ENCODE measurements at places on chromosomes 2 and 18.
A peak's percentile ranks its signal among the peaks of the same experiment; 100 is the strongest.

DNA sequence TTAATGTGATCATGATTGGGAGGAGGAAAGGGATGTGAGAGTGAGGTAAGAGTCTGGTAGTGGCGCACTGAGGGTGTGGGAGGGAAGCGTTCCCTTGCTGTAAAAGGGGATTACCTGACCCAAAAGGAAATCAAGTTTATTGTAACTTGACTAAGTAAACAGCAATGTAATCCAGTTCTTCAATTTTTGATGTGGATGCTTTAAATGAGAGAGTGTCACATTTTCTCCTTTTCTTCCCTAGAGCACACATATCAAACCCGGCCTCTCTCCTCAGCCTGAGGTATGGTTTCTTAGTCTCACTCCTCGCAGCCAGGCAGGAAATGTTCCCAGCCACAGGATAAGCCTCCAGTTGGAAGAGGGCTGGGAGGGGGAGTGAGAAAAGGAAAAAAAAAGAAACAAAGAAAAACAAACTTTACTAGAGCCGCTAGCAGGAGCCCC, 688 bp upstream of the ARHGAP28 start:
- peak; percentile 32 for DNase-seq

GRCh38 chr2:128276878-128277675, 41.6 kb downstream of the HS6ST1 start:
- no peak for DNase-seq

DNA sequence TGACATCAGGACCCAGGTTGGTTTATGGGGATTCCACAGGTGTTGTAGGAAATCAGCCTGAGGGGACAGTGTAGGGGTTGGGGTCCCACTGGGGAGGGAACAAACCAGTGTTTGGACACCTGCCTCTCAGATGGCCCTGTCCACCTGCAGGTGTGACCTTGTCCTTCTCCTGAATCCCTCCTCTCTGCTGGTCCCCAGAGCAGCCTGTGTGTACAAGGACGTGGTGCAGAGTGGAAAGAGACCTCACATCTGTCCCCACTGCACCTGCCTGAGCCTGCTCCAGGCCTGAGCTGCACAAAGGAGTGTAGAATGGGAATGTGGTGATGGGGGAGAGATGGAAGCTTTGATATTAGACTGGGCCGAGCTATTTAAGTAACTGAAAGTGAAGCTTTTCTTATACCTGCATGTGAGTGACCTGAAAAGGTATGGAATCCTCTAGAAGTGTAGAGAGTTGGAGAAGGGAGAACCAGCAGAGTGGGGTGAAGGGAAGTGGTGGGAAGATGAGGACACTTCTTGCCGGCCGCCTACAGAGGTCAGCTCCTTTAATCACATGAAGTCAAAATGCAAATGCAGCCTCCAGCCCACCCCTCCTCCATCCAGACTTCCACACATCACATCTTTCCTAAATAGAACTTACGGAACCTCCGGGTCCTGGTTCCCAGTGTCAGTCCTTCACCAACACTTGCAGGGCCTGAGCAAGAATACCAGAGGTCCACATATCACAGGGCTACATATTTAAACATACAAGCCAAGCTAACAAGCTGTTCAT, 89.3 kb upstream of the SMAD2 start:
- DNase-seq, result no peak

GRCh38 chr2:205424326-205424725, 258.0 kb upstream of the NRP2 start:
- no peak for DNase-seq

GRCh38 chr2:10911291-10912075, at the start of gene KCNF1:
KCNF1 (plus strand) TSS chr2:10911934; CDS start chr2:10912427, 493 bp downstream.
- no peak for DNase-seq

- DNase-seq, result no peak
Observed at GRCh38 chr2:240983361-240983995, 14.9 kb upstream of the SNED1 start.

GRCh38 chr2:44498551-44498950, 136.8 kb downstream of the CAMKMT start:
- no peak for DNase-seq

DNA sequence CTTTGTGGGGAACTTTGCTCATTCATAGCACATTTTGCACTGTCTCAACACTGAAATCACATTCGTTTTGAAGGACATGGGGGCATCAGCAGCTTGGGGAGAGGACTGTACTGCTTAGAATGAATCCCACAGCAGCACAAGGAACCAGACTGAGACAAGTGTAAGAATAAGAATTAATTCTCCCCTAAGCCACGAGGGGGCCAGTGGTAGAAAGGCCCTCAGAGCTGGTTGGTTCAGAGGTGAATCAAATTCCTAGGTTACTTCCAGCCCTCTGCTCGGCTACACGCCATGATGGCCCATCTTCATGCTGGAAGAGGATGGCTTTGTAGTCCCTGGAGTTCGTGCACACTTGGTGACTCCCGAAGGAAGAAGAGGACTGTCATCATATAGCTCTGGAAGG, 12.0 kb upstream of the MC5R start:
- DNase-seq, result no peak

- DNase-seq, result no peak
Observed at GRCh38 chr2:110748489-110748867, 16.1 kb downstream of the ACOXL start.

- no peak for DNase-seq
Observed at GRCh38 chr2:85831735-85832134, 57.1 kb downstream of the ST3GAL5 start.

- DNase-seq, result no peak
Observed at GRCh38 chr2:152099367-152100050, 665 bp upstream of the CACNB4 start.

DNA sequence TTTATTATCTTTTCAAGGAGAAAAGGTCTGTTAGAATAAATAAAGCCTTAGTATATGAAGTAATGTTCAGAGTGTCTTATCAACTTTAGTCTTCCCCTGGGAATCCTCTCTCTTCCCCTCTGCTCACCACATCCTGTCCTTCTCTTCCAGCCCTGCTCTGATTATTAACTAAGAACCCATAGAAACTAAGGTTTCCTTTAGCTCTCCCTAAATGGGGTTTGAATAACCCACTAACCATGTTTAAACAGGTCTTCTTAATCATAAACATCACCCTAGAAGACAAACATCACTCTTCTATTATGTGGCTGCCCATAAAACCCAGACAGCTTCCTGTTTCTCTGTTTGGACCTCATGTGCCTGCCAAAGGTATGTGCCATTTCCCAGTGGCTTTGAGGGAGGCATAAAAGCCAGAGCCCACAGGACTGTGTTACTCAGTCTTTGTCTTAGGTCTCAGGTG, 50.1 kb downstream of the SLC14A1 start:
- no peak for DNase-seq

DNA sequence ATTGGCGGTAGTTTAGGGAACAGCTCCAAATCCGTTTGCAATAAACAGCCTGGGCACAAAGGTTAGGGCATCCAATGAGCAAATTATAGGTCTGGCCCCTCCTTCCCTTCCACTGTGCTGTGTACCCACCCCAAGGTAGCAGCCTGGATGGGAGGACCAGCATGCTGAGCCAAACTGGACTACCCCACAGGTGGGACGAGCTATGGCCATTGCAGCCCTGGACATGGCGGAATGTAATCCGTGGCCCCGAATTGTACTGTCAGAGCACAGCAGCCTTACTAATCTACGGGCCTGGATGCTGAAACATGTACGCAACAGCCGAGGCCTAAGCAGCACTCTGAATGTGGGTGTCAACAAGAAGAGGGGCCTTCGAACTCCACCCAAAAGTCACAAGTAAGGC, 6.7 kb downstream of the AGBL5 start:
- DNase-seq, result no peak

DNA sequence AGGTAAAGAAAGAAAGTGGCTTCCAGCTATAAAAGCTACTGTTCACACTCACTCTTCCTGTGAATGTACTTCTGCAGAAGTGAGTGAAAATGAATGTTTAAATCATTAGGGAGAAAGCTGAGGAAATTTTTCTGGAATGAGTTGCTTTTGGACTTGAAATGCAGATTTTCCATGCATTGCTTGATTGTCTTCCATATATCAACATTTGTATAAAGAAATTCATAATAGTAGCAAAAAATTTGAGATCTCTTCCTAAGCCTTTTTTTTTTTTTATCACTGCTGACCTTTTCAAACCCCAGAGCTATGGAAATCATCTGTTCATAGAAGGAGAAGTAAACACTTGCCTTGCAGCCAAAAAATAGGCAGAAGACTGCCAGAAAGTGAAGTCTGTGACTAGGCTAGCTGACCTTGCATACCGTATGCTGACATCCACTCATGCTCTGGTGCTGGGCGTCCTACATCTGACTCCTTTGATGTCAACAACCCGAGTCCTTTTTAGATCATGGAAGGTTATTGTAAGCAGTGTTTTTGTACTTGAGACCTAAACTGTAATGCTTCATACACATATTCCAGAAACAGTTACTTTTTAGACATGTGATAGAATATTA, 154.5 kb upstream of the RASGRP3 start:
- DNase-seq, result no peak

- DNase-seq, result no peak
Observed at GRCh38 chr18:3283253-3283863, 21.4 kb downstream of the MYL12B start.

- no peak for DNase-seq
Observed at GRCh38 chr2:178845566-178846457, 38.6 kb upstream of the TTN start.

DNA sequence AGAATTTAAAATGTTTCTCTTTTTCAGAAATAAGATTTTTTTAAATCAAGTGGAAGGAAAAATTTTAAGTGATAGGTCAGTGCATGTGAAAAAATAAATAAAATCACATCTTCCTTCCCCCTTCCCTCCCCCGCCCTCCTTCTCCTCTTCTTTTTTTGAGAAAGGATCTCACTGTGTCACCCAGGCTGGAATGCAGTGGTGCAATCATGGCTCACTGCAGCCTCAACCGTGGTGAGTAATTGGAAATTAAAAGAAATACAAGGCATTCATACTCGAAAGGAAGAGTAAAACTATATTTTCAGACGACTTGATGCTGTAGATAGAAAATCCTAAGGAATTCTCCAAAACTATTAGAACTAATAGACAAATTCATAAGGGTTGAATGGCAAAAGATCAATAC, 16.9 kb upstream of the CRACDL start:
- peak; percentile 68 for DNase-seq

DNA sequence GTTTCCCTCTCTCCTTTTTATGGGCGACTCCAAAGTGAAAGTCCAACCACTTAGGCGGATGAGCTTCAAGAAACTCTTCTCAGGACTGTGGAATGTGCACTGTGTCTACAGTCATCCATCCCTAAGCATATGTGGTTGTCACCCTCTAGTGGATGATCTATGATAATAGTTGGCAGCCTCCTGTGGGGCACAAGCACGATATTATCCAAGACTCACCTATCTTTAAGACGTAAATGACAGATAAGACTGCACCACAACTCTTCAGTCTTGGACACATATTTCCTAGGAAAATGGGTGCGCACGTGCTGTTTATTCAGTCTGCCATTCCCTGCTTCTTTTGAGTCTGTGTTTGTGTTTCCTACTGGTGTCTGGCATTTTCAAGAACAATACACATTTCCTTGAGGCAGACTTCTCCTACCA, 145.5 kb upstream of the CTAGE1 start:
- DNase-seq, result peak; percentile 74

GRCh38 chr18:607930-608329, 11.1 kb downstream of the CLUL1 start:
- no peak for DNase-seq

GRCh38 chr2:35963824-35964223, 391.8 kb upstream of the CRIM1 start:
- DNase-seq, result no peak

- DNase-seq, result no peak
Observed at GRCh38 chr2:144430722-144431391, 89.1 kb downstream of the ZEB2 start.

- no peak for DNase-seq
Observed at GRCh38 chr2:237877576-237878307, 18.3 kb downstream of the RAMP1 start.

DNA sequence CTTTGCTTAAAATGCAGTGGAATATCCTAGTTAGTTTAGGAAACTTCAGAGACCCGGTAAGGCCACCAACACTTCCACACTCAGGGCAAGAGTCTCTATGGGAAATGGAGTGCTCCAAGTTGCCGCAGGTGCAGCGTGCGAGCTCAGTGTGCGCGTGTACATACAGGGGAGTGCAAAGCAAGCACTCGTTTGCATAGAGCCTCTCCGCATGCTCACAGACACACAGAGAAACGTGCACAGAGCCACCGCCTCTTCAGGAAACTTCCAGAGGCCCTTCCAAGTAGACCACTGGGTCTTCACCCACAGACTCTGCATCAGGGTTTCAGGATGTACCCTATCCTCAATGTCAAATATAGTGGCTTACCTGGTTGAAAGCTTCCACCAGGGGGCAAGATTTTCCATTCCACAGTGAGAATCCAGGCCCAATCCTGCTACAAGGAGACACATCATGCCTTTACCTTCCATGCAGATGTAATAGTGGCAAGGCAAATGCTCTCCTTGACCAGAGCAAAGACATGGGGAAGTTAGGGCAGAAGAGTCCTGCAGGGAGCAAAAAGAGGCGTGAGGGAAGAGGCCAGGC, 513.0 kb upstream of the MYT1L start:
- DNase-seq, result no peak

DNA sequence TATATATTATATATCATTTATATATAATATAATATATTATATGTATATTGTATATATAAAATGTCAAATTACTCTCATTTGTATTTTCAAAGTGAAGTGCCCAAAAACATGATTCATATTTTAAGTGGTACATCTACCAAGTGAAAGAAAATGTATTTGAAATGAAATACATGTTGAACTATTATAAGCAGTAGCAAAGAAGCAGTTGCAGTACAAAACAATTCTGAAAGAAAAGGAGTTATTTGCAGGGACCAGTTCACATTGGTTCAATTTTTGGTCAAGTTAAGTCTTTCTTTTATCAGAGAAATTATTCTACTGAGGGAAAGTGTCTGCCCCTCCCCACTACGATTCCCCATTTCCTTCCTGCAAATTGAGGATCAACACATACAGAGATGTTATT, 51.9 kb downstream of the APLF start:
- no peak for DNase-seq

GRCh38 chr2:177465400-177466138, 73.0 kb downstream of the AGPS start:
- DNase-seq, result no peak

DNA sequence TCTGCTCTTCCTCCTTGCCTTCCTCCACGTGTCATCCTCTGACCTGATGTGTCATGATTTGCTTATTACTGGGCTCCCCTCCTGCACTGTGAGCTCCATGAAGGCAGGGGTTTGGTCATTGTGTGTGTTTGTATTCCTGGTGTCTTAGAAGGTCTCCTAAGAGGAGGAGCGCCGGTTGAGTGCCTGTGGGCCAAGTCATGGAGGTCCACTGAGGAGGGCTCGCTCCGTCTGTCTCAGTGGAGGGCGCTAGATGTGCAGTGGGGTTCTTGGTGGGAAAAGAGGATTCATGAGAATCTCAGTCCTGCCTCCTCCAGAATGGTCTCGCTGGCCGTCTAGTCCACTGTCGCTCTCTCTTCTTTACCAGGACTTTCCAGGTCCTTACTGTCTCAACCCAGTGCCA, 100.2 kb downstream of the VWA3B start:
- DNase-seq, result no peak

Measured in HS-5 (cell line).